Hypothalamus (tissue), 51 donors: ENCODE measurements at places on chromosomes 4 and X.

GRCh38 chr4:20764366-20764992, 64.2 kb downstream of the PACRGL start:
- no peak for DNase-seq

- DNase-seq: no peak
Measured at GRCh38 chr4:175953960-175954521, 111.6 kb upstream of the WDR17 start.

DNA sequence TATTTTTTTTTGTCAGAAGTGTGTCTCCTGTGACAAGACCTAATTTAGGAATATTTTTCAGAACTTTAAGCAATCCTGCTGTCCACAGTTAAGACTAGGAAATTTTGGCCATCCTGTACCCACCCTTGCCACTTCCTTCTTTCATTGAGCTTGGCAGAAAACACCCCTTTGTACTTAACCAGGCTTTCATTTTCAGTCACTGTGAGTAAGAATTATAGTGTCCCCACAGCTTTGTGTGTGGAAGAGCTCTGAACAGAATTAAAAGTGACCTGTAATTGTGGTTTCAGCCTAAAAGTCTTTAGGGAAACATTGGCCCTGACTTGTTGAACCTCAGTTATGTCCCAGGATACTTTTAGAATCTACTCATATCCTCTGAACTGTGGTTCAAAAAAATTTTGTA, 153.7 kb upstream of the BMP3 start:
- no peak for DNase-seq

GRCh38 chr4:110119880-110120279, 78.5 kb downstream of the ELOVL6 start:
- no peak for DNase-seq

GRCh38 chr4:32488690-32489089, 1768.5 kb downstream of the PCDH7 start:
- no peak for DNase-seq

DNA sequence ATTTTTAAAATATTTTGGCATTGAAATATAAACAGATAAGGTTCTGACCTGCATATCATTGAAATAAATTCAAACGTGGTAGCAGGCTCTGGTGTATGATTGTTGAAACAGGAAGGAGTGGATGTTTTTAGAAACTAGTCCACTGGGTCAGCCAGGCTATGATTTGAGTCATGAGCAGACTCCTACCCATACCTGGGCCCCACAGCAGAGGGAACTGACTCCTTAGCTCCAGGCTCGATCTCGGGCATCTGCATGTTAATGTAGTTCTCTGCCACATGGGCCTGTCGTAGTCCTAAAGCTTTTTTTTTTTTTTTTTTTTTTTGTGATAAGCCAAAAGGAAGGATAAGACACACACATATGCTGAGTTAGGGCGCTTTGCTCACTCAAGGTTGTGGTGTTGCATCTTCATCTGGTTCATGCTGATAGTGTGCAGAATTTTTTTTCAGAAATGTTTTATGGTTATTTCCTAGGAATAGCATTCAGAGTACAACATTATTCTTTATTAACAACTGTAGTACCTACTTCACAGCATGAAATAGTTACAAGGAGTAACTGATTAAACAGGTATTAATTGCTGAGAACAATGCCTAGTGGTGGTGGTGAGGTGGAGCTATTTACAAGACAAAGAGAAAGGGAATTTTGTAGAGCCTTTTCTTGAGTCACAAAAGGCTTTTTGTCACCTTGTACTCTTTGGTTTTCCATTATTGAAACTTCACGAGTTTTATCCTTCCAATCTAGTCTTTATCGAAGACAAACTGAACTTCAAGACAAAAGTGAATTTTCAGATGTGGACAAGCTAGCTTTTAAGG, 27.3 kb downstream of the OFD1 start:
- DNase-seq: no peak

DNA sequence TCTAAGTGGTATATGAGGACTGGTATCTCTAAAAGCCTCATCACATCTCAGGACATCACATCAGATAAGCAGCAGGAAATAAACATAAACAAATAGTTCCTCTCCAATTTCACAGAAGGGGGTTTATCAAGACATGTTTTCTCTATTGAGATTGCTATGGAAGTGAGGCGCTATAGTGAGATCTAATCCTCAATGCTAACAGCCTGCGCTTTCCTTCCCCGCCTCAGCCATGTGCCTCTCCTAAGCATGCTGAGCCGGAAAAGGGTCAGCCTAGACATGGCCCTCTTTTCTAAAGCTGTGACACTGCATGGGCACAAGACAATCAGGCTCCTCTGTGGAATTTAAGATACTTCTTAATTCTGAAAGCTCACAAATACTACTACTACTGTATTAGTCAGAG, 286.1 kb downstream of the INPP4B start:
- DNase-seq: no peak

DNA sequence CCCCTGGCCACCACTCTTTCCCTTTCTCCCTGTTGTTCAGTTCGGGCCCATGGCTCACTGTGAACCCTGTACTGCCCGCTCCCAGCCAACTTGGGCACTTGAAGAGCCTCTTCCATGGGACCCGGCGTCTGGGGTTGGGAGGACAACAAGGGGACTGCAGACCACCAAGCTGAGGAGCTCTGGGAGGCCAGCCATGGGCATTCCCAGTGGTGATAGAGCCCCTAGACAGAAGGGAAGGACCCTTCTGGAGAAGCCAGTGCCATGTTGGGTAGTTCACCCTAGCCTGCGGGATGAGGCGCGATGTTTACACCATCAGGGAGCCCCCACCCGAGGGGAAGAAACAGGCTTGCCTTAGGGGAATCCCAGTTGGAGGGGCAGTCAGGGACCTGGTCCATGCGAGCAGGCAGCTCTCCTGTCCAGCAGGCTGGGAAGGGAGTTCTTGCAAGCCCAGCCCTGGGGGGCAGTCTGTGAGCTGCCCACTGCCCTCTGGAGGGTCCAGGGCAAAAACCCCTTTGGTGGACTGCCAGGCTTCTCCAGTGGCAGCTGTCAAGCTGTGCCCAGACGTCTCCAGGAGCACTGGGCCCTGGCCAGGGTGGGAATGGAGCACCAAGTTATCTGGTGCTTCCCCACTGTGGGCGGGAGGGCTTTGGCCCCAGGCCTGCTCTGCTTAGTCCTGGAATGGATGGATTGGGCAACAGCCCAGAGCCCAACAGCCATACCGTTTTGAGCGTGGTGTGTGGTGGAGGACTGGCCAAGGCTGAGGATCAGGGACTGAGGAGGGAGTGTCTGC, 23.7 kb upstream of the UBA1 start:
- no peak for DNase-seq

DNA sequence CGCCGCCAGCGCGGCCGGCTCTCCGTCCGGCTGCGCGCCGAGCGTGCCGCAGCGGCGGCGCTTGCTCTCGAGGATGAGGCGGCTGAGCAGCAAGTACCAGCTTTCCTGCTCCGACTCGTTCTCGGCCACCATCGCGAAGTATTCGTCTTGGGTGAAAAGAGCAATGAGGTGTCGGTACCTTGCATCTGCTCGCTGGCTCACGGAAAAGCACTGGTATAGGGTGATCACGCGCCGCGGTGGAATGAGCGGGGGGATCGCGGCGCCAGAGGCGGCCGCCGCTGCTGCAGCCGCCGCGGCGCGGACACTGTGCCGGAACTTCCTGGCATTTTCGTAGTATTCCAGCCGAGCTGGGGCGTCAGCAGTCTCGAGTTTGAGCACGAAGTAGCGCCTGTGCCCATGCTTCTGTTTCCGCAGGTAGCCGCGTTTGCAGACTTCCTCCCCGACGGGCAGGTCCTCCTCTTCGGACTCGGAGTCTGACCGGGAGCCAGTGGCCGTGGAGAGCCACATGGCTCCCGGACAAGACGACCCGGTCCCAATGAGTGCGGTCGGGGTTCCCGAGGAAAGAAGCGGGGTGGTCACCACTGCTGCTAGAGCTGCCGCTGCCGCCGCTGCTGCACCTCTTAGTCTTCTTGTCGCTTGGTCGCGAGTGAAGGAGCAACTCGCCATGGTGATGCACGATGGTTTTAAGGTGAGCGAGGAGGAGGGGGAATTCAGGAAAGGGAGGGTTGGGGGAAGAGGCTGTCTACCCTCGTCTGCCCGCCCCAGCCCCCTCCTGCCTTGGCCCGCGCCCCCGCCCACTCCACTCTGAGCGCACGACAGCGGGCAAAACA, 469 bp downstream of the IRS4 start:
- DNase-seq: no peak

GRCh38 chr4:90960840-90961239, 833.6 kb downstream of the CCSER1 start:
- no peak for DNase-seq

DNA sequence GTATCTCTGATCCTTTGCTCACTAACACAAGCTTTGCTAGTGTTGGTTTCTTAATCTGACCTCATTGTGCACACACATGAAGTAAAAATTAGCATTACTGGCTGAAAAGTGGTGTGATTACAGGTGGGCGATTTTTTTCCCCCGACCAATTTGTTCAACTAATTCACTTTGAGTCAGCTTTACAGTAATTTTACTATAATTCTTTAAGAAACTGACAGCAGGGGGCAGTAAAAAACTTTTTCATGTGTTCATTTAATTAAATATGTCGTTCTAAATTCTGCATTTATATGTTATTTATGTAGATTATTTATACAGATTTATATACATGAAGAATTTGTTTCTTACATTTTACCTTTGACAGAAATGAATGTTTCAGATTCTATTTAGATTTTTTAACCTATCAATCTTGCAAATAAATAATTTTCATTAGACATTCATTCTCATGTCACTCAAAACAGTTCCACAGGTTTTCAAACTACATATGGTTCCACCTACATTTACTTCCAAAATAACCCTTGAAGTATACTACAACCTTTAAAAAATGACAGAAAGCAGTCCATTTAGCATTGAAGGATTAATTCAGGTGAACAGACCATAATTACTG, 17.5 kb downstream of the PALLD start:
- DNase-seq: no peak

DNA sequence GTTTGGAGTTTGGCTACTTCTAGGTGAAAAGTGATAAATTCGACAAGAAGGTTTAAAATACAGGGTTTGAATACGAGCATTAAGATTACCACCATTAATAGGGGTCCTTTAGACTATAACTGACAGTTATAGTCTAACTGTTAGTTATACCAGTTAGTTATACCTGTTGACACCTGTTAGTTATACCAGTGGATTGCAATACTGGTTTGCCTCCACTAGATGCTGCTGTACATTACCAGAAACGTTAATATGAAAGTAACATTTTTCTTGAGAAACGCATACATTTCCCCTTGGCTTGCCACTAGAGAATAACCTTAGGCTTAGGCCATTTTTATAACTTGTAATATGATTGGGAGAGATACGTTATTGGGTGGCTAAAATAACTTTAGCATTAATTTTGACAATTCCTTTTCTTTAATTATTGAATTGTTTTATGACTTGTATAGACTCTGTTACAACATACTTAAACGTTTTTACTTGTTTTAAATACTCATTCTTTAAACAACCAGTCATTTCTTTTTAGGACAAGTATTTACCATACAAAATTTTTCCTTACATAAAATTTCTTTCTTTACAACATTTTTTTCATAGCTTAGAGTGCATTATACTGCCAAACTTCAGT, 911.2 kb downstream of the FSTL5 start:
- DNase-seq: no peak

DNA sequence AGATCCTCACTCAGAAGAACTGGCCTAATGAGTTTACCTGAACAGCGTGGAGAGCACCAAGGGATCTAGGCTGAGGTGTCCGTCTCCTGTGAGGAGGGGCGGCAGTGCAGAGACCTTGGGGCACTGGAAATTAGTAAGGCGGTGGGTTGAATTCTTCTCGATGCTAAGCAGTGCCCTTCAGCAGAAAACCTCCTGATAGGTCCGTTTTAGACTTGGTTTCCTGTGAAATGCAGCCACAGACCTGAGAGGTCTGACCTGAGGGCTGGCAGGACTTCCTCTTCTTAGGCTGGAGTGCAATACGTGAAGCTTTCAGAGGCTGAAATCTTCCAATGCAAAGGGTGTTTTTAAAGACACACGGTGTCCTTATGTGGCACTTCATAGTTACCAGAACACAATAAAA, at the start of gene CLNK:
CLNK (minus strand) TSS at position 138 of the 400 bp plus-strand sequence. CDS start 16,899 bp downstream, outside the sequence.
- DNase-seq: no peak

- no peak for DNase-seq
Measured at GRCh38 chr4:28759064-28759463, 1898.4 kb downstream of the STIM2 start.

GRCh38 chr4:89022426-89023128, 34.4 kb downstream of the FAM13A start:
- DNase-seq: no peak

- DNase-seq: no peak
Measured at GRCh38 chr4:4642496-4643000, 100.7 kb upstream of the STX18 start.

DNA sequence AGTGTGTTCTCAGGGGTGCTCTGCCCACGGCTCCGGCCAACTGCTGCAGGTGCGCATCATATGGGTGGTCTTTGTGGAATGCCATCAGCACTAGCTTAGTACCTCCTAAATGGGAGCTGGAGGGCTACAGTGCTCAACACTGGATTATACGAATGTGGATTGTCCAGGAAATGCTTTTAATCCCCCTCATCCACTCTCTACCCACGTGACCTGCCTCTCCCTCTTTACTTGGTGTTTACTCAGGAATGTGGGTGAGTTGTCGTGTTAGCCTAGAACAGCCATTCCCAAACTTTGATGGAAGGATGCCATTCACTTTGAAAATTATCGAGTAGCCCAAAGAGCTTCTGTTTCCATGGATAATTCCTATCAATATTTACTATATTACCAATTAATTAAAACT, 150.8 kb downstream of the PTTG2 start:
- no peak for DNase-seq

DNA sequence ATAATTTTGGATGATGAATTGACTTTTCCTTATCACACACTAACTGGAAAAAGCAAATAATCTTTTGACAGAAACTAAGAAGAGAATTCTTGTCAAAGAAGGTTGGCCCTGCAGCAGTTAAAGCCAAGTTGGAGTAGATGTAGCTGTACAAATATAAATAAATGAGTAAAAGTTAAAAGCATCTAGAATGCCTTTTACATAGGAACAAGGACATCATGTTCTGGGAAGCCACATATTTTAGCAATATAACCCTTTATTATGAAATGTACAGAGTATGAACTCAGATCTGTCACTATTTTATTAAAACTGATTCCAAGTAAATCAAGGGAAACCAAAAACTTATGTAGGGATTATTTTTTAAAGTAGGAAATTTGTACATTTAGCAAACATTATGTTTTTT, 269.4 kb upstream of the FAT4 start:
- DNase-seq: no peak

DNA sequence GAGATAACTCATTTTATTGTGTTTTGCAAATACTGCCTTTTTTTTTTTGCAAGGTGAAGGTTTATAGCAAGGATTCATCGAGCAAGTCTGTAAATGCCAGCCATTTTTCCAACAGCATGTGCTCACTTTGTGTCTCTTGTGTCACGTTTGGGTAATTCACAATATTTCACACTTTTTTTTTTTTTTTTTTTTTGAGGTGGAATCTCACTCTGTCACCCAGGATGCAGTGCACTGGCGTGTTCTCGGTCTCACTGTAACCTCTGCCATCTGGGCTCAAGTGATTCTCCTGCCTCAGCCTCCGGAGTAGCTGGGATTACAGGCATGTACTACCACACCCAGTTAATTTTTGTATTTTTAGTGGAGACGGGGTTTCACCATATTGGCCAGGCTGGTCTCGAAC, 1.9 kb downstream of the RNF4 start:
- DNase-seq: no peak
